Spinal cord (tissue), 10 donors: ENCODE measurements at places on chromosomes 7 and 10. TPM values are rescaled to one million over a fixed set of nuclear protein-coding genes. Genes with fewer than 3 reads are reported as not detected.

DNA sequence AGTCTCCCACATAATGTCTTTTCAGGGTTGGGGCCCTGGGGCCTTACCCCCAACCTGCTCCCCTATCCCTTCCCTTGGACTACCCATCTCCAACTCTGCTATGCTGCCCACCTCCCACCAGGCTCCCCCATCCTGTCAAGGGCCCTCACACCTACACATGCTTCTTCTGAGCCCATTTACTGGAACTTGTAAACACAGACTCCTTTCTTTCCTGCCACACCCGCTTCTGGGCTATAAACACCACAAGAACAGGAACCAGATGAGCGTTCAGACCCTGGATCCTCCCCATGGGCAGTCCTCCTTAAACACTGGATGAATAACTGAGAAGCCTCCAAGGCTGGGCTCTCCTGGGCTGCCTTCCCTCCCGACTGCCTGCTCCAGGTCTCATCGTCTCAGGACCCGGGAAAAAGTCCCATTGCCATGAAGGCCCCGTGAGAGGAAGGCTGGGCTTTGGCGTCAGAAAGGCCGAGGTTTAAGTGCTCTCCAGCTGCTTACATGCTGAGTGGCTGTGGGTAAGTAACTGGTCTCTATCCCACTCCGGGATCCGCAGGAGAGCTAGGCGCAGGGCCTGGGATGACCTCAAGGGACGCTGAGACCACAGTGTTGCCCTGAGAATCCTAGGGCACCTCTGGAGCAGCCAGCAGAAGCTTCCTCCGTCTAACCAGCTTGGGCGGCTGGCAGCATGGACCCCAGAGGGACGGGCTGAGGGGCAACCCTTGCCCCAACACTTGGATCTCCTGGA, 15.6 kb upstream of the CRHR2 start:
- DNase-seq = no peak

DNA sequence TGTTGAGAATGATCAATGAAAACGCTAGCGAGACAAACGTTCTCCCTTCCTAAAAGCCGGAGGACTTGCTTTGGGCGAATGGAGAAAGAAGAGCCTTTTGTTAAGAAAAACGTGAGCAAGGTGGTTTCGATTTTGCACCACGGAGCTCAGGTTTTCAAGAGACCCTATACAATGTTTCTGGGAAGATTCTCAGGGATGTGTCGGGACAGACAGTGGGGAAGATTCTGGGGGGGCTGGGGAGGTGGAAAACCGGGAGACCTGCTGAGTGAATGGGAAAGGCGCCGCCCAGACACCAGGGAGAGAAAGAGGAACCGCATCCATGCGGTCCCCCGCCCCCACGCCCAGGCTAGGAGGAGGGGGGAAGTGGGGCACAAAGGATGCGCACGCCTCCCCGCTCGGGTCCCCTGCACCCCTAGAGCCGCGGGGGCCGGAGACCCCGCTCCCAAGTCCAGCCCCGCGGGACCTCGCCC, 745 bp downstream of the YWHAG start:
- no peak for DNase-seq

GRCh38 chr10:86017841-86018734, 348.5 kb downstream of the GRID1 start:
- no peak for DNase-seq

- no peak for DNase-seq
These were observed 284.2 kb downstream of the SUGCT start for GRCh38 chr7:40418983-40419382.

DNA sequence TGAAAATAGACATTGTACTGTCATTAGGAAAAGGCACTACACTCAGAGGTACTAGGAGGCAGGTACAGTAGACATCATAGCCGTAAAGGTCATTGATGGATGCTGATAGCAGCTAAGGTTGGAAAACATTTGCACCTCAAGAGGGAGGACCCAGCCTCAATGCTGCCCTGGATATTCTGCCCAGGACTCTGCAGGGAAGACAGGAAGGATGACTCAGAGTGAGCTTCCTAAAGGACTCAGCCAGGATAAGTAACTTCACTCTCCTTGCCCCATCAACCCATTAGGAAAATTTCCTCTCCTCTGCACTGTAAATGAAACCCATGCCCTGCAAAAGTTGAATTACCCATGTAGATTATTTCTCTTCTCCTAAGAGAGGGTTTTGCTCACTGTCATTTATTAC, 617.9 kb upstream of the MKI67 start:
- DNase-seq = no peak

DNA sequence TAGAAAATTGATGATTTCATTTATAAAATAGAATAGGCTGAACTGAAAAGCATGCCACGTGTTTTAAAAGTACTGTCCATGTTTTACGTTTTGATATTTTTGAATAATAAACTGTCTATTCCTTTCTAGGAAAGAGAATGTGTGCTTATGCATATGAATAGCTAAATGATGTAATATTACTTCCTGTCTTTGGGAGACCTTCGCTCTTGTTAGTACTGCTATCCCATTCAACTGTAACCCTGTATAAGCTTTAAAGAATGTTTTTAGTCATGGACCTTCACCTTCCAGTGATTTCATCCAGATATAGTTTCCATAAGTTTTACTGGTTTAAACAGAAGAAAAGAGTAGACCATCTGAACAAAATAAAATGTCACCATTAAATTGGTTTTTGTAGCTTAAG, 274.4 kb upstream of the SEMA3A start:
- no peak for DNase-seq

GRCh38 chr10:6228010-6228511, 25.3 kb downstream of the PFKFB3 start:
- no peak for DNase-seq

DNA sequence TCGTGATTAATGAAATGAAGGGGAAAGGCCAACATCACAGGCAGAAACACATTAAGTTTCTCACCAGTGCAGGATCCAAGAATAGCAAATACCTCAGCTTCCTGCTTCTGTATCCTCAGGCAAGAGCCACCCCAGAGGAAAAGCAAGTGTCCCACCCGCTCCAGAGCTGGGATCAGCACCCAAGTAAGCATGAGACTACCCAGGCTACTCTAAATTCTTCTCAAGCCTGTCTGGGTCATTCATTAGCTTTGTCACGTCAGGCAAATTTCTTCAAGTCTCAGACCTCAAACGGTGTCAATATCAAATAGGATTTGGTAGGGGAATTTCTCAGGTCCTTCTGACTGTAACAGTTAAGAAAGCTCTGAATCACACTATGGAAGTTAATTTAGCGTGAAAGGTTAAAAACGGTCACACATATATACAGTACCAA, 59.0 kb downstream of the GNA12 start:
- no peak for DNase-seq

- no peak for DNase-seq
These were observed 185.4 kb downstream of the RAB11FIP2 start for GRCh38 chr10:117861329-117861728.

DNA sequence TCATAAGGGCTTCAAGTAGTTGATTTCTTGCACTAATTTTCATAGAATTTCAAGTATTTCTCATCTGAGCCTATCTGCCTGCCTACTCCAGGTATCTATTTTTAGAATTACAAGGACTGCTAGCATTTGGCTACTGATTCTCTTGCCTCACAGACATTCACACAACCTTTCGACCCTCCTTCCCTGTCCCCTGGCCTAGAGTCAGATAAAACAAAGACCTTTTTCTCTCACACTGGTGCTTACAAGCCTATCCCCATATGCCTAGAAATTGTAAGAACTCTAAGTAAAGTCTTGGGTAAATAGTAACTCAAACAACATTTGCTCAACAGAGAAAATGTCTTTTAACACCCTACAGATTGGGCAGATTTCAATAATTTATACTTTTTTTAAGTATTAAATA, 6.3 kb downstream of the GPAM start:
- no peak for DNase-seq

TCAF2 gene
- 2.3 TPM for total RNA-seq
